ENCODE measurements at places on chromosomes 1 and 21.

DNA sequence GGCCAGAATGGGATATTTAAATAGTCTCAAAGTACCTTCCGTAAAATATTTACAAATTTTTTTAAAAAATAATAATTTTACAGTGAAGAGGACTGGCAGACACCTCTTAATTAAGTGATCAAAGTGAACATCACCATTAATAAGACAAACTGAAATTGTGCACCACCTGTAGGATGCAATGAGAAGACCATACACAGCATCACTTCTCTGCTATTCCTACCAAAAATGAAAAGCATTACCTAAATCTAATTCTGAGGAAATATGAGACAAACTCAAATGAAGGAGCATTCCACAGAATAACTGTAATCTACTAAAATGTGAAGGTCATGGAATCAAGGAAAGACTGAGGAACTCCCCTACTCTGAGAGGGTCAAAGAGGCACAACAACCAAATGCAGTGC, 68.2 kb upstream of the PRDX6 start:
- no peak for DNase-seq

- DNase-seq = no peak
Measured at GRCh38 chr1:177270863-177271262, 100.1 kb downstream of the BRINP2 start.

GRCh38 chr1:94979656-94980581, 53.0 kb upstream of the CNN3 start:
- DNase-seq = no peak

DNA sequence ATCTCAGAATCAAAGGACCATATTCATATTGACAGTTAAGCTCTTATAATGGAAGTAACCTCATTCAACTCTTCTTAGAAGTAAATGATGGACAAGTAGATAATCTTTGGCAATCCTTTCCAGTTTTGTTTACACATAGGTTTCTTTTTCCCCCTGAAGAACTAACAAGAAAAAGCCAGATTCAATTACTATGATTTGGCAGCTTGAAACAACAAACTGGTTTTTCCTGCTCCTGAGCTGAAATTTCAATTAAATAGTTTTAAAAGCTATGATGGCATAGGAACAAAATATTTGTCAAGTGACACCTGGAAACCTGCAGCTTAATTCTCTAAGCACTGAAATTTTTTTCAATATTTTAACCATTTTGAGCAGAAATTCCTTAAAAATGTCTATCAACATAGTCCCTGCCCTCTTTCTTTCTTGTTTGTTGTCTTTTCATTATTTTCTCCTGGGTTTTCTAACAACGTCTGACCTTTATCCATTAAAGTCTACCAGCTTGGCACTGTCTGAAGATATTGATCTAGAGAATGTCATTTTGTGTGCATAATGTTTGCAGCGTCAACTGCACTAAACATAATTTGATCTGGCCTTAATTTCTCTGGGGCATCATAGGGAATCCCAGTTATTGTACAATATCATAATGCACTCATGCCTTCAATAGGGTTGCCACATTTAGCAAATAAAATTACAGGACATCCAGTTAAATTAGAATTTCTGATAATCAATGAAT, 4.0 kb upstream of the SLC35A3 start:
- no peak for DNase-seq

DNA sequence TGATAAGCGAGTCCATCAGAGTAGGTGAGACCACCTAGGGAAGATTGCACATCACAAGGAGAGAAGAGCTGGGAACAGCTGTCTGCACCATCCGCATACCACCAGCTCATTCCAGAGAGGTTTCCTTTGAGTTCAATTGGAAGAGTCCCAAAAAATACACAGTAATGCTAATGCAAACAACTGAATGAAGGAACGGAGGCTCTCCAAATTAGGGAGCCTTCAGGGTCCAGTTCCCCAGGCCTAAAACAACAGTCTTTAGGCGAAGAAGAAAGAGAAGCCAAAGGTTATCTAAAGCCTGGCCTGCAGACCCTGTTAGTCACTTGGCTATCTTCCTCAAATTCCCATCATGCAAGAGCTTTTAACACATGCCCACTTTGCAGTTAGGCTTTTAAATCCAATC, 246.4 kb downstream of the PBX1 start:
- DNase-seq = no peak

DNA sequence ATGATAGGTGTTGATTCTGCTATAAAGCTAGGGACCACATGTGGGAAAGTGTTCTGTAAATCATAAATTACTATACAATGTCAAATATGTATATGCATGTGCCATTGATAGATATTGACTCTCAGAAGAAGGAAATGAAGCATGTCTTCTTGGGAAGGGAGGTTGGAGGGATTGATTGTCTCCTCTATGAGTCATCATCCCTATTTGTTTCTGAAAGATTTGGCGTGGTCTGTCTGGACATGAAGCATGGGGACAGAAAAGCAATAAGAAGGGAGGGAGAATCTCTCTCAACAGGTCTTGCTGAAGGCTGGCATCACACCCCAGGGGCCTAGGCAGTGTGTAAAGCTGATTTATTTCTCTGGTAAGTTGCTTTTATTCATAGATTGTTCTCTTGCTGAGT, 98.0 kb upstream of the KCNJ6 start:
- no peak for DNase-seq
